GM23338 (cell line): ENCODE measurements at places on chromosomes 1 and 21.
A peak's percentile ranks its signal among the peaks of the same experiment; 100 is the strongest.

DNA sequence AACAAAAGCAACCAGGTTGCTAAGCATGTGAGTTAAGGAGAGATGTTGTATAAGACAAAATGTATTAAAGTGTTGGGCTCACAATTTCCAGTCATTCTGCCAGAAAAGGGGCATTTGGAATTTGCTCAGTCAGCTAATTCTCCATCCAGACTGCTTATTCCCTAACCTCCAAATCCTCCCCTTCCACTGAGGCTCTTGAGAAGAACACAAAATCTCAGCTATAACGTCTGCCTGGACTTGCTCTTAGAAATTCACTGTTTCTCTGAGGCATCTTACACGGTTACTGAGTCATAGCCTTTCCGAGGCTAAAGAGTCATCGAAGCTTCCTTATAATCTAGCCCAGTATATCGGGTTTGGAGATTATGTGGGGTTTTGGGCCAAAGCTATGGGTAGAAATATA lies 548.2 kb upstream of the ADGRL4 start:
- no peak for DNase-seq

DNA sequence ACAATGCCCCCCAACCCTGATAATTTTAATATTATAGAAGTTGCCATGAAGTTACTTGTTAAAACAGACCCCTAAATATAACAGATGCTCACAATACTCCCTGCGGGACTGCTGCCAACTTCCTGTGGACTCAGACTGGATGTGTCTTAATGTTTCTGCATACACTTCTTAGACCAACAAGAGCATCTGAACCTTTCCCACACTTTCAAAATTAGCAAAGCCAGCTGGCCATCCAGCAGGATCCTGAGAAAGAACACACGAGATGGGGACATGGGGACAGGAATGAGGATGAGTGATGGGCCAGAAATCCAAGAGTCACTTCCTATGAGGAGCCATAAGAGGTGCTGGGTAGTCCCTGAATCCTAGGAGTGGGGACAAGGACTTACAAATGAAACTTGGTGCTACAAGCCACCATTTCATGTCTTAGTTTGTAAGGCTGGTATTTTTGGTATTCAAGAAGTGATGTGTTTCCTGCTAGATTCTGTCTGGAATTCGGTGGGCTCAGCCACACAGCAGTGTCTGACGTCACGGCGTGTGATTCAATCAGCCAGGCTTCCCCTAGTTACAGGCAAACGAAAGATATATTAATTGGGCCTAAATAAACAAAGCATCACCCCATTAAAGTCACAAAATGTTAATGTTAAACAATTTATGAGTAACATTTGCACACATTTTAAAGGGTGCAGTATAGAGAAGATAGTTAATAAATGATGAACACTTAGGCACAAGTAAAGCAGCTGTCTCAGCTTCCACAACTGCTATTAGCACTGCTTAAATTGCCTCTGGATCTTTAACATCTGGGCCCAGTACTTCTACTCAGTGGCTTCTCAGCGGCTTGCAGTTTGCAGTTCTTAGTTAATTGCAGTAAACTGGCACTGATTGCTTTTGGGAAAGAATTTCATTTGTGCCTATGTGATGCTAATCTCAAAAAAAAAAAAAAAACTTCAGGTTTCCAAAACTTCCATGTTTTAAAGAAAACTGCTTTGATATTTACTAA lies 41.2 kb upstream of the RGS8 start:
- no peak for DNase-seq

DNA sequence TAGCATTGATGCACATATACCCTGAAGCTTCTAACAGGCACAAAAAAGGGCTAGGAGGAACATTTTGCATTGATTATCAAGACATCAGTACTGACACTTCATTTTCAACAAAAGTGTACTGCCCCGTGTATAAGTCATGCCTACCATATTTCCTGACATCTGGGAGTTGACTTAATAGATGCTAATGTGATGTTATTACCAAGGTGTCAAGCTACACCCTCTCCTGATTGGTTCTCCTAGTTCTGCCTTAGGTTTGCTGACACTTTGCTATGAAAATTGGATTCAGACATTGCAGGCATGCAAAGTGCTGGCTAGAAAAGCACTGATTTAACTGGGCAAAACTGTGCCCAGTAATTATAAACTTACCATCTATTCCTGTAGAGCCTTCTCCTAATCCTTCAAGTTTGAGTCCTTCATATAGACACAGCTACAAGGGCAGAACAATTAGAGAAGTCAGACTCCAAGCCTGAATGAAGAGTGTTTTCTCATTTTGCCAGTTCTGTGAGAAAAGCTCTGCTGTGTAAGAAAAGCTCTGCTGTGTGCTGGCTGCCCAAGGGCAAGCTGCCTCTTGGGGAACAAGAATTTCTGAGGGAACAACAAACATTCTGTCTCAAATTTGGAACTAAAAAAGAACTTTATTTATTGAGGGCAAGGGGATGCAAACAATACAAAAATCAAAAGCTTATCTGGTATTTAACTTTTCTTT lies 11.2 kb downstream of the S100A10 start:
- DNase-seq, result no peak

DNA sequence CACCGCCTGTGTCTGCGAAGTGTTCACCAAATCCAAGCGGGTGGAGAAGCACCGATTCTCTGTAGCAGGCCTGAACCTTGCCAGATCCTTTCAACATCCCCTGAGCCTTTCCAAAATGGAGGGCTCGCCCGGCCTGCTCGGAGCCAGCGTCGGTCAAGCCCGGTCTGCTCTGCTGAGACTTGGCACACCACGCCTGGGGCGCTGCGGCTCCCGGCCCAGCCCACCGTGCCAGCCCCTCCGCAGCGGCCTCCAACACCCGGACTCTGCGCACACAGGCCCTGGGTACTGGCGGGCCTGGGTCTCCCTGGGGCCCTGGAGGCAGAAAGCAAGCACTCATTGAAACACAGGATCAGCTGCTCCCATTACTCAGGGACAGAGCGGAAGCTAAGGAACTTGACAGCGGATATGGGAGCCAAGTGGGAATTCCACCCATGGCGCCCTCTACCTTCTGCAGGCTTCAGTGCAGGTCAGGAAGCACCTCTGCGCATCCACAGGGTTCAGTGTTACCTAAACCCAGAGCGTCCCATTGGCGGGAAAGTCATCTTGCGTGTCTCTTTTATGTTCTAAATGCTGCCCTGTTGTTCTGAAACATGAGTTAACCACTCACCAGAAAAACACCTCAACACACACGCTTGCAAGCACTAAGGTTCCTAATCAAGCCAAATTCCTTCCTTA lies 159.9 kb downstream of the ZBTB18 start:
- peak; percentile 89 for DNase-seq

DNA sequence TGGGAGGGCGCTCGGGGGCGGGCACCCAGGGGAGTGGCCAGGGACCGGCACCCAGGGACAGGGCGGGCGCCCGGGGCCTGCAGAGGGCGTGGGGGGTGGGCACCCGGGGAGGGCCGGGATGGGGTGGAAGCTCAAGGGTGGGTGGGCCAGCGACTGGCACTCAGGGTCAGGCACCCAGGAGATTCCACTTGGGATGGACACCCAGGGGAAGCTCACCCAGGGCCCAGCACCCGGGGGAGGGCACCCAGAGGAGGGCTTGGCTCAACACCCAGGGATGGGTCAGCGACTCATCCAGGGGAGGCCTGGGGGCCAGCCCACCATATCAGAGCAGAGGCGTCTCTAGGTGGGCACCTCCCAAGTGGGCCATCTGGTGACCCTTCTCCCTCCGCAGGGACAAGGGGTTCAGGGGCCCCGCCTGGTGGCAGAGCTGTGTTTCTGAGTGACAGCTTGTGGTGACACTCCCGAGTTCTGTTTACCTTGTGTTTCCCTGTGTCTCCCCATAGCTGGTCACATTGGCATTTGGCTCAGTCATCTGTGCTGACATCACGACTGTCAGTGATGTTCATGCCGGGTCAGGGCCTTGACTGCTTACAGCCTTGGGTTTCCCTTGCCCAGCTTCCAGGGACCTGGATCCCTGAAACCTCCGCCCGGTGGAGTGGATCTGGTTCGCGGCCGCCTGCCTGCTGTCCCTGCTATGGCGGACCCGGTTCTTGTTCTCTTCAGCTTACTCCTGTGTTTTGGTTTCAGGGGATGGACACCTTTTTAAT lies 749 bp downstream of the IBA57 start:
- peak; percentile 76 for DNase-seq
